Ureter (tissue), 1 donor: ENCODE measurements at places on chromosomes 4 and X. TPM values are rescaled to one million over a fixed set of nuclear protein-coding genes. Genes with fewer than 3 reads are reported as not detected.

DNA sequence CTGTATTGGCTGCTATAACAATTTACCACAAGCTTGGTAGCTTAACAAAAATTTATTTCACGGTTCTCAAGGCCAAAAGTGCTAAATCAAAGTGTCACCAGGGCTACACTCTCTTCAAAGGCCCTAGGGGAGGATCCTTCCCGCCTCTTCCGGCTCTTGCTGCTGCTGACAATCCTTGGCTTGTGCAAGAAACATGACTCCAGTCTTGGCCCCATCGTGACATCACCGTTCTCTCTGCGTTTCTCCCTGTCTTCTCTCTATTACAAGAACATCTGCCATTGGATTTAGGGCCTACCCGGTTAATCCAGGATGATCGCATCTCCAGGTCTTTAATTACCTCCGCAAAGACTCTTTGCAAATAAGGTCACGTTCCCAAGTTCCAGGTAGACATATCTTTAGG, 10.4 kb upstream of the CLCN4 start:
- no peak for DNase-seq

GRCh38 chrX:132842460-132843238, 115.8 kb downstream of the HS6ST2 start:
- DNase-seq = no peak

DNA sequence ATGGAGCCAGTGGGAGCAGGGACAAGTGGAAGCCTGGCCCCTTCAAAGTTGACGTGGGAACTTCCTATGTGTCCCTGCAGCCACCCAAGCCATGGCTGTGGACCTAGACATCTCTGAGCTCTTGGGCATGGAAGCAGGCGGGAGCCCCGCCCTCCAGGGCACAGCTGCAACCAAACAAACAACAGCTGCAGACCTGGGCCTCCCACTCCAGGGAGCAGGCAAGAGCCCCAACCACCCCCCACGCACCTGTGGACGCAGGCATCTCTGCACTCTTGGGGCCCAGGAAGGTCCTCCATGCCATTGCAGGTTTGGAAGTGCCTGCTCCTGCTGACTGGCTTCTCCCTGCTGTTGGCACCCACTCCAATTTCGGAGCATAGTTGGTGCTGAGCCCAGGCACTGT, 118.6 kb downstream of the ZMAT1 start:
- DNase-seq = no peak

- DNase-seq = no peak
Observed at GRCh38 chr4:182625193-182625592, 292.0 kb downstream of the DCTD start.

- no peak for DNase-seq
Observed at GRCh38 chr4:67922697-67923096, 38.9 kb upstream of the TMPRSS11D start.

GRCh38 chr4:34193451-34194154, 2050.7 kb downstream of the ARAP2 start:
- no peak for DNase-seq

DNA sequence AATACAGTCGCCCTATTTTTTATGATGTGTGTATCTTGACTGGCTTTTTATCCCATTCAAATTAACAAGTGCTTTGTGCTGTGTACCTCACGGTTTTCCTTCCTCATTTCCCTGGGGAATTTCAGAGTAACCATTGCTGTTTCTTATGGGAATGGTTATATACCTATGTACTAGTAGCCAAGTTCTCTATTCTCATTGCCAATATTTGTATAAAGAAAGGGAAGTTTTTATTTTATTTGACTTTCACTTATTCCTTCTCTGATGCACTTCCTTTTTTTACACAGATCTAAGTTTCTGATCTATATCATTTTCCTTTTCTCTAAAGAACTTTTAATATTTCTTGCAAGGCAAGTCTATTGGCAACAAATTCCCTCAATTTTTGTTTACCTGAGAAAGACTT, 181.3 kb downstream of the SOWAHB start:
- no peak for DNase-seq

DNA sequence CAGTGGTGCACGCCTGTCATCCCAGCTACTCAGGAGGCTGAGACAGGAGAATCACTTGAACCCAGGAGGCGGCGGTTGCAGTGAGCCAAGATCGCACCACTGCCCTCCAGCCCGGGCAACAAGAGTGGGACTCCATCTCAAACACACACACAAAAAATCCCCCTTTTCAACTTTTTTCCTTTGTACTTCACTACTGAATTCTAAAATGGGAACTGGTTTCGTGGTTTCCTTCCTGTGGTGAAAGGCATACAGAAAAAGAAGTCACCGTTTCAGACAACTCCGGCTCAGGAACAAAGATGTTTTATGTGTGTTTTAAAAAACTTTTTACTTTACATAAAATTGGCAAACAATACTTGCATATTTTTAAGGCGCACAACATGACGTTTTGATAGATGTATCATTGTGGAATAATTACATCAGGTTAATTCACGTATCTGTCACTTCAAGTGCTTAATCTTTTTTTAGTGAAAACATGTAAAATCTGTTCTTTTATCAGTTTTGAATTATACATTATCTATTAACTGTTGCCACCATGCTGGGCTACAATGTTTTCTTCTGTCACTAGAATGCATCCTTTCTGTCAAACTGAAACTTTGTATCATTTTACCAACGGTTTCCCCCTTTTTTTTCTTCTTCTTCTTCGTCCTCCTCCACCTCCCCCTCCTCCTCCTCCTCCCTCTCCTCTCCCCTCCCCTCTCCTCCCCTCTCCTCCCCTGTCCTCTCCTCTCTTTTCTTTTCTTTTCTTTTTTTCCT, 186.0 kb downstream of the CRLF2 start:
- DNase-seq = no peak

DNA sequence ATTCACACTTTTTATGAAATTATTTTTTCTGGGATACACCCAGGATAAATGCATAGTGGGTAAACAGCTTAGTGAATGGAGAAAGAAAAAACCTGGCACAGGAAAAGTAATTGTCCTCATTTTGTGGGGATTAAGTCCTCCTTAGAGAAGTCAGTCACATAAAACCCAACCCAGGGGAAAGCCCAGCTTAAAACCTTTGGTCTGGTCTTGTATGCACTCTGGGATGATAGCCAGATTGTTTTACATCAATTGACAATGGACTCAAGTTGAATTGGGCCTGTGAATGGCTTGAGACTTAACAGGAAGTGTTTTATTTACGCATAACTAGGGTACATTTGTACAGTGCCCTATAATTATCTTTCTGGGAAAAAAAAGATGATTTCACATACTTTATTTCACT, 561.3 kb upstream of the GRIA3 start:
- DNase-seq = no peak

DNA sequence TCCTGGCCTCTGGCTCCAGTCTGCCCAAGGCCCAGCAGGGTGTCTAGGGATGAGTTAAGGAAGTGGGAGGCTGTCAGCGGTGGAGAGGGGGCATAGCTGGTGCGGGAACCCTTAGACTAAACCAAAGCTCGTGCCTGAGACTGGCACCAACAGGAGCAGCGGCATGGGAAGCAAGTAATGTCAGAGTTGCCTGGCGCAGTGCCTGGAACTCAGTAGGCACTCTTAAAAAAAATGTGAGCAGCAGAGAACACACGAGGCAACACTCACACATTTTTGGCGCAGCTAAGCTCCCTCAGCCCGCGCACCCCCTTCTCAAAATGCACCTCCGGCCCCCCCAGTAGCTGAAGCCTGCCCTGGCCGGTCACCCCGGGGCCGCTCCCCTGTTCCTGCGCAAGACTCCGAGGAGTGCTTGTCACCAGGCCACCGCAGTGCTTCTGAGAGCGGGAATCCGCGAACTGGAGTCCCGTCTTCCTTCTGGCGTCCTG, 583 bp downstream of the GABRE start:
- no peak for DNase-seq

DNA sequence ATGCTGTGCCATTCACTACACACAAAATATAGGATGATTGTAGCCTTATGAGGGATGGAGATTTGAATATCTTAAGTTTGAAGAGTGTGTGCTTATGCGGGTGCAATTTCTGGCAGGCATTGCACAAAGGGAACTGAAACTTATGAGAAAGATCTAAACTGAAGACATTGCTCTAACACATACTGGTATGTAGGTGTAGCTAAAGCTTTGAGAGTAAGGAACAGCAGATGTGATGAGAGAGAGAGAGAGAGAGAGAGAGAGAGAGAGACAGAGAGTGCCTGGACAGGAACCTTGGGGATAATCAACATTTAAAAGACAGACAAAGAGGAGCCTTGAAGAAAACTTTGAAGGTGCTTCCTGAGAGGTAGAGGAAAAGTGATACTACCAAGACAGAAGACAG, 379.7 kb downstream of the SPRY1 start:
- no peak for DNase-seq

GRCh38 chrX:83860846-83861245, at the start of gene CYLC1:
CYLC1 (plus strand) TSS chrX:83861146; CDS start chrX:83861183, 37 bp downstream.
- no peak for DNase-seq

GRCh38 chrX:1093121-1093520, 119.3 kb downstream of the CRLF2 start:
- DNase-seq = no peak

GRCh38 chr4:54065282-54066087, 1.1 kb upstream of the CHIC2 start:
- DNase-seq = no peak

- no peak for DNase-seq
Observed at GRCh38 chr4:24754571-24754970, 40.8 kb upstream of the SOD3 start.

DNA sequence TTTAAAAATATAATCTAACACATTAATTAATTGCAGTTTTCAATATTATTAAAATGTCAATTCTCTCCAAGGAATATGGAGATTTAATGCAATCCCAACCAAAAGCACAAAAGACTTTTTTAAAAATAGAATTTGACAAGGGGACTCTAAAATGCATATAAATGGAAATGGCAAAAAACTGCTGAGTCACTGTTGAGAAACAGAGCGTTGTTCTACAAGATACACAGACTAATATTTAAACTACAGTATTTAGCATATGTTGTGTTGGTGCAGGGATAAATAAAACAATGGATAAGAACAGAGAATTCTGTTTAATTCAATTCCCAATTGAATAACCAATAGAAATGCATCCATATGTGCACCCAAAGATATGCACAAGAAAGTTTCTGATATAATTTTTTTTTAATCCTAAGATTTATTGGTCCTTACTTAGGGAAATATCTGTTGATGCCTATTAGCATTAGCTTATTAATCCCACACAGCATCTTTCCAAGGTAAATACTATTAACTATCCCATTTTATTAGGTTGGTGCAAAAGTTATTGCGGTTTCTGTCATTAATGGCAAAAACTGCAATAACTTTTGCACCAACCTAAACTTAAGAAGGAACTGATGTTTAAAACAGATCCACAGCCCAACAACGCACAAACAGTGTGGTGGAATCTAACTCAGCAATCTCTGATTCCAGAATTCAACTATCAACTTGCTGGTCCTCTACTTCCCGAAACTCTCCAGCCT, 86.8 kb upstream of the VEGFC start:
- no peak for DNase-seq

DNA sequence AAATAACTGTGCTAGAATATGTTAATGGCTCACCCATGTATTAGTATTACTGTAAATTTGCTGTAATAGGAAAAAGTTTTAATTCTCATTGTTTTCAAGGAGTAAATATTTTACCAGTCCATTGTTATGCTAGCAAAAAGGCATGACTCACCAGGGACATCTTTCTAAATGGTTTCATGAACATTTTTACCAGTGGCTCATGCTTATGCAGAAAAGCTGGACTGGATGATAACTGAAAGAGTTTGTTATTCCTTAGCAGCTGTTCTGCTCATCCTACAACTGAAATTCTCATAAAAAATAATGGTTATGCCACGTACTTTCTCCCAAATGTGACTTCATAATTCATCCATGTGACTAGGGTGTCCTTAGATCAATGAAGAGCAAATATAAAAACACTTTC, 111.9 kb upstream of the PCDH18 start:
- DNase-seq = no peak

DNA sequence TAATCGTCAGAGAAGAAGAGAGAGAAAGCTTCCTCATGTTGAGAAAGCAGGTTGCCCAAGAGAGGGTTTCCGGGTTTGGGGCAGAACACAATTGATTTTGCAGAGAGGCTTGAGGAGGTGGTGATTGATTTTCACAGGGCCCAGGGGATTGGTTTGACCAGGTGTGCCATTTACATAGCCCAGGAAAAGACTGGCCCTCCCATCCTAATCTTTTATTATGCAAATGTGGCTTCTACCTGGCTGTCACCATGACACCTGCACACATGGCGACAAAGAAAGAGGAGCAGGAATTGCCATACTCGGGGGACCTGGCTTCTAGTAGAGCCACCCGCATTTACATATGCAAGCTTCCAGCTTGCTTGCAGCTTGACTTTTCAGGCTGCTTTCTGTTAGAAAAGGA, 405.3 kb downstream of the PPP4R3C start:
- no peak for DNase-seq

DNA sequence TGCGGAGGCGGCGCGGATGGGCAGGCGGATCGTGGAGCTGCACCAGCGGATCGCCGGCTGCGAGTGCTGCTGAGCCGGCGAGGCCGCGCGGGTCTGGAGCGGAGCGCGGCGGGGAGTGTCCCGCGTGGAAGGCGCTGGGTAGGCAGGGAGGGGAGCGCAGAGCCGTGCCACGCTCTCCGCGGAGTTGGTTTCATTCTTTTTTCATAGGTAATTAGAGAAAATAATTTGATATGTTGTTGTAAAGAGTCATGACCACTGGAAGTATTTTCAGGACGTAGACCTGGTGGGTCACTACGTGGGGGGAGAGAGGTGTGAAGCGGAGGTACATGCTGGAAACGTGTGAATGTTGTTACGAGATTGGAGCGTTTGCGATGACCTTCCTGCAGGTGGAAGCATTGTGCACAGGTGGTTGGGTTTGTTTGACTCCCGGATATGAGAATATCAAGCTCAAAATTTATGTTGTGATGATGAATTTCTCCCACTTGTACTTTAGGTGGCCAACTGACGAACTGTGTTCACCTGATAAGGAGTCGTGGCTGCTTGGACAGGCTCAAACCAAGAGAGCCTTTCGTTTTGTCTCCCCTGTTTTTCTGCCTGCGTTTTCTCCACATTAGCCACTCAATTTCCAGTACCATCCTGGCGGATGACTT, 19.1 kb upstream of the S100P start:
- no peak for DNase-seq

DNA sequence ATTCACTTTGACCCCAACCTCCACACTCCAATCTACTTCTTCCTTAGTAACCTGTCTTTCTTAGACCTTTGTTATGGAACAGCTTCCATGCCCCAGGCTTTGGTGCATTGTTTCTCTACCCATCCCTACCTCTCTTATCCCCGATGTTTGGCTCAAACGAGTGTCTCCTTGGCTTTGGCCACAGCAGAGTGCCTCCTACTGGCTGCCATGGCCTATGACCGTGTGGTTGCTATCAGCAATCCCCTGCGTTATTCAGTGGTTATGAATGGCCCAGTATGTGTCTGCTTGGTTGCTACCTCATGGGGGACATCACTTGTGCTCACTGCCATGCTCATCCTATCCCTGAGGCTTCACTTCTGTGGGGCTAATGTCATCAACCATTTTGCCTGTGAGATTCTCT, 344 bp downstream of the OR13H1 start:
- DNase-seq = no peak

EGFL6 gene
- 0.78 TPM for total RNA-seq

PDLIM3 gene
- total RNA-seq = 127 TPM

ATP2B3 gene
- not detected for total RNA-seq

NRK gene
- 2.2 TPM for total RNA-seq

USP17L13 gene
- total RNA-seq = not detected

CHIC2 gene
- total RNA-seq = 22.8 TPM

EDNRA gene
- 15.4 TPM for total RNA-seq

DMP1 gene
- total RNA-seq = not detected

UGT2B10 gene
- not detected for total RNA-seq

THAP9 gene
- total RNA-seq = 6.5 TPM

HAUS7 gene
- total RNA-seq = 33.3 TPM
